ENCODE measurements at places on chromosomes 3 and 15. TPM values are rescaled to one million over a fixed set of nuclear protein-coding genes. Genes with fewer than 3 reads are reported as not detected.

Gene HACL1
- total RNA-seq: 46.0 TPM

Gene CCR5
- not detected for total RNA-seq

Gene SGO1
- total RNA-seq: 36.4 TPM

Gene GOLGA8J
- not detected for total RNA-seq

Gene OXTR
- total RNA-seq: 2.2 TPM

Gene PGBD4
- total RNA-seq: 0.76 TPM

Gene LMAN1L
- not detected for total RNA-seq

Gene LARP6
- total RNA-seq: 21.0 TPM

Gene RASGRF1
- 0.67 TPM for total RNA-seq

Gene PIERCE2
- 1.4 TPM for total RNA-seq

Gene EPB42
- total RNA-seq: not detected

Gene MYO5C
- total RNA-seq: 25.0 TPM

Gene SLC35G2
- total RNA-seq: 4.7 TPM

Gene THRB
- 3.9 TPM for total RNA-seq

Gene GABRG3
- total RNA-seq: 0.80 TPM

Gene GNB5
- 37.7 TPM for total RNA-seq

Gene IGSF11
- 1.6 TPM for total RNA-seq

Gene SLC25A20
- 3.8 TPM for total RNA-seq

Gene ATP10A
- total RNA-seq: 3.4 TPM

Gene C3orf85
- total RNA-seq: not detected

Gene TSPAN3
- total RNA-seq: 112 TPM

Gene B3GALNT1
- total RNA-seq: 7.2 TPM

Gene TGM4
- not detected for total RNA-seq

Gene C3orf22
- total RNA-seq: not detected

Gene TRAK1
- total RNA-seq: 32.7 TPM

Gene LIPH
- not detected for total RNA-seq

Gene CYP8B1
- not detected for total RNA-seq

Gene CRTAP
- total RNA-seq: 159 TPM

Gene RNU6-1
- not detected for total RNA-seq

Gene ANKRD34C
- not detected for total RNA-seq

Gene PRKCD
- total RNA-seq: 22.2 TPM
